ENCODE measurements at places on chromosomes 16 and 17. TPM values are rescaled to one million over a fixed set of nuclear protein-coding genes. Genes with fewer than 3 reads are reported as not detected.

RAMP2 gene
- total RNA-seq: not detected

ZNF319 gene
- total RNA-seq: 3.9 TPM

FBXL19 gene
- 25.5 TPM for total RNA-seq

SLC13A5 gene
- not detected for total RNA-seq

SPAG9 gene
- 131 TPM for total RNA-seq

TAC4 gene
- not detected for total RNA-seq

TPSB2 gene
- not detected for total RNA-seq

RAB11FIP4 gene
- 0.74 TPM for total RNA-seq

NLGN2 gene
- 15.1 TPM for total RNA-seq

HOXB5 gene
- total RNA-seq: not detected

CACNG1 gene
- not detected for total RNA-seq

FBXW10 gene
- total RNA-seq: under 0.01 TPM

CFAP97D1 gene
- not detected for total RNA-seq

SLC16A11 gene
- not detected for total RNA-seq

IRF8 gene
- not detected for total RNA-seq

MAP2K4 gene
- total RNA-seq: 31.9 TPM

SRL gene
- total RNA-seq: not detected

TBC1D10B gene
- total RNA-seq: 47.7 TPM

RAD51C gene
- total RNA-seq: 24.4 TPM

CDH13 gene
- total RNA-seq: 293 TPM

CLEC3A gene
- total RNA-seq: not detected

GRAPL gene
- total RNA-seq: not detected

CUEDC1 gene
- total RNA-seq: 7.4 TPM

PERCC1 gene
- not detected for total RNA-seq

BPTF gene
- 66.9 TPM for total RNA-seq

KRT33B gene
- 0.30 TPM for total RNA-seq

DRC7 gene
- 0.42 TPM for total RNA-seq

LCAT gene
- total RNA-seq: 6.5 TPM

TOM1L1 gene
- total RNA-seq: 33.7 TPM

NUP85 gene
- 18.7 TPM for total RNA-seq

DNAAF8 gene
- total RNA-seq: 1.2 TPM

ATP1B2 gene
- not detected for total RNA-seq

VTN gene
- 3.4 TPM for total RNA-seq

CBFA2T3 gene
- total RNA-seq: not detected

KIAA0513 gene
- 17.5 TPM for total RNA-seq

CDH8 gene
- total RNA-seq: under 0.01 TPM

CEP295NL gene
- 0.89 TPM for total RNA-seq

CCDC40 gene
- 5.6 TPM for total RNA-seq

C1QBP gene
- total RNA-seq: 189 TPM

TBC1D3E gene
- total RNA-seq: not detected

NPIPA3 gene
- total RNA-seq: 0.59 TPM

CCDC78 gene
- 2.1 TPM for total RNA-seq

COX6A2 gene
- not detected for total RNA-seq

OR2C1 gene
- total RNA-seq: 0.14 TPM

CCT6B gene
- 0.51 TPM for total RNA-seq

ABR gene
- total RNA-seq: 39.2 TPM

HOXB7 gene
- 3.3 TPM for total RNA-seq

ZFP3 gene
- 1.2 TPM for total RNA-seq

SUPT6H gene
- 79.7 TPM for total RNA-seq

ACSM3 gene
- 0.28 TPM for total RNA-seq

ARHGDIG gene
- 0.28 TPM for total RNA-seq

CDK5R1 gene
- 1.5 TPM for total RNA-seq

VMP1 gene
- 313 TPM for total RNA-seq

KRT32 gene
- total RNA-seq: not detected

TAT gene
- total RNA-seq: not detected

OR3A2 gene
- total RNA-seq: not detected

CAMKK1 gene
- 12.6 TPM for total RNA-seq

KRTAP3-1 gene
- total RNA-seq: not detected

PRKCB gene
- total RNA-seq: under 0.01 TPM

Measured in smooth muscle cell of the umbilical artery (primary cell).